ENCODE measurements at places on chromosomes 2 and 18.

DNA sequence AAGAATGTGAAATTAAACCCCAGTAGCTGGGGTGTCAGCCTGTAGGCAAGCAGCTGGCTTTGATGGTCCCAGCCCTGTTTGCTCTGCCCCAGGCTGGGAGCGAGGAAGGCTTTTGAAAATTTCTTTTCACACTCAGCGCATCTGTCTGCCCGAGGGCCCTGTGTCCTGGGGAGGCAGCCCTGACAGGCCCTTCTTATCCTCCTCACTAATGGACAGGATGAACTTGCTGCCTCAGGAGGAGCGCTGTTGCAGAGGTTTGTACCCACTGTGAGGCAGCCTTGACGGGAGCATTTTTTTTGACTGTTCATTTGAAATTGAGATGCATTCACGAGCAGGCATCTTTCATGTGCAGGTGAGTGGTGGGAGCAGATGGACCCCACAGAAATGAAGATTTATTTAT lies 62.4 kb downstream of the SERPINB8 start:
- no peak for DNase-seq

DNA sequence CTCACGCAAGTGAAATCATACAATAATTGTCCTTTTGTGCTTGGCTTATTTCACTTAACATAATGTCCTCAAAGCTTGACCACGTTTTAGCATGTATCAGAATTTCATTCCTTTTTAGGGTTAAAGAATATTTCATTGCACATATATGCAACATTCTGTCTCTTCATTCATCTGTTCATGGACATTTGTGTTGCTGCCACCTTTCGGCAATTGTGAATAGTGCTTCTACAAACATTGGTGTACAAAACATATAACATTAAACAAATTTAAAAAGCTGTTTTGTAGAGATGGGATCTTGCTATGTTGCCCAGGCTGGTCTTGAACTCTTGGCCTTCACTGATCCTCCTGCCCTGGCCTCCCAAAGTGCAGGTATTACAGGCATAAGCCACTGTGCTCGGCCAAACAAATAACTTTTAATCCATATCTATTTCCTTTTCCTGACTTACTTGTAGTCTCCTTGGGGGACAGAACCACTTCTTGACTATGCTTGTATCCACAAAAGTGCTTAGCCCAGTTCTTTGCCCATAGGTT lies 209.3 kb downstream of the SLC4A3 start:
- DNase-seq, result no peak

DNA sequence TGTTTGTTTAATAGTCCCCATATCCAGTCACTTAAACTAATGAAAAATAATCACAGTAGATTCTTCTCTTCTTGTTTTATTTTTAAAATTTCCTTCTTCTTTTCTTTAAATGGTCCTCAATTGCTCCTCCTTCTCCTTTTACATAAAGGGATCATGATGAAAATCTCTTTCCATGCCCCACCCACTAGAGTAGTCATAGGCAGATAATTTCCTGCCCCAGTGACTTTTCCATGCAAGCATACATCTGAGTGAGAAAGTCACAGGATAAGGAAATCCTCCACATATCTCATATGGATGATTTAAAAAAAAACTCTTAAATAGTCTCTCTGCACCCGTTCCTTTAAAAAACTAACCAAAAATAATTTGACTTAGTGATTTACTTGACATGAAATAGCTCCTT lies 552.3 kb upstream of the SETBP1 start:
- no peak for DNase-seq

- no peak for DNase-seq
Observed at GRCh38 chr2:136718273-136718672, 47.1 kb upstream of the THSD7B start.

DNA sequence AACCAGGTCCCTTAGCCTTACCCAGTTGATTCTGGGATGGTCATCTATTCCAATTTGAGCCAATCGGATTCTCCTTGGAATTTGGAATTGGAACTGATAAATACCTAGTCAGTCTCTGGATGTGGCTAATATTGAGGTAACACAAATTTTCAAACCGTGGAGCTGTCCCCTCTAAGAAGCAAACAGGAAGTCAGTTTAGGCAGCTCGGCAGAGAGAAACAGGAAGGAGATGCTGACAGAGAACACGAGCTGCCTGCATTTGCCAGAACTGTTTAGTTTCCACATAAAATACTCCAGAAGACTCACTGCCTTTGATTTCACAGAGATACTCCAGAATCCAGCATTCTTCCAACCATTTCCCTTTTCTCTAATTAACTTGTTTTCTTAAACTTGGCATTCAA lies 1024.9 kb downstream of the BCL11A start:
- DNase-seq, result no peak

- no peak for DNase-seq
Observed at GRCh38 chr2:31428001-31428418, 13.5 kb upstream of the XDH start.

- DNase-seq, result no peak
Observed at GRCh38 chr2:145283131-145283530, 763.2 kb upstream of the ZEB2 start.

DNA sequence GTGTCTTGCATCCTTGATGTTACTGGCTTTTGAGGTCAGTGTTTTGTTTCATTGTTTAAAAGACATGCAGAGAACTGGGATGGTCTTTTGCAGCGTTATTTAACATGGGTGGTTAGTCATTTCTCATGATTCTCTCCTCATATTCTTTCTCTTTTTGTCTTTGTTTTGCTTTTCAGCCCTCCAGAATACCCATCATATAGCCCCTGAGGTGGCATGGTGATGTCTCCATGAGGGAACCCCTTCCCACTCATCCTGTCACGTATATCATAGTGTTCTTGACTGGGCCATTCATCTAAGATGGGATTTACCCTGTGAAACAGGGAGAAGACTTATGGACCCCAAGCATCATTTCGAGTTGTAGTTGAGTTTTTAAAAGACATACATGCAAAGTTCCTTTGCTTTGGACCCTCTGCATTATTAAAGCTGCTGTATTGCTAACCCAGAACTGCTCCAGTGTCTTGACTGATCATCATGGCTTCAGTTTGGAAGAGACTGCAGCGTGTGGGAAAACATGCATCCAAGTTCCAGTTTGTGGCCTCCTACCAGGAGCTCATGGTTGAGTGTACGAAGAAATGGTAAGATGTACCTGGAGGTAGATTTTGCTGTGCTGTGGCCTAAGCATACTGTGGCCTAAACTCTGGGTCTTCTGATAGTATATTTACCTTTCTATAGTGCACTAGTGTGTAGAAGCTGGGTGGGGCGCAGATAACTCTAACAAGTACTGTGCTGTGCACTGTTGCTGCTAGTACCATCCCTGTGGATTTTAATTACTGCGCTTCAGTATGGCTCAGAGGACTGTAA lies 1.4 kb downstream of the EHBP1 start:
- DNase-seq, result no peak

GRCh38 chr18:6737833-6738232 lies 8.3 kb downstream of the ARHGAP28 start:
- no peak for DNase-seq

- no peak for DNase-seq
Observed at GRCh38 chr2:207184348-207184747, 18.6 kb upstream of the KLF7 start.

DNA sequence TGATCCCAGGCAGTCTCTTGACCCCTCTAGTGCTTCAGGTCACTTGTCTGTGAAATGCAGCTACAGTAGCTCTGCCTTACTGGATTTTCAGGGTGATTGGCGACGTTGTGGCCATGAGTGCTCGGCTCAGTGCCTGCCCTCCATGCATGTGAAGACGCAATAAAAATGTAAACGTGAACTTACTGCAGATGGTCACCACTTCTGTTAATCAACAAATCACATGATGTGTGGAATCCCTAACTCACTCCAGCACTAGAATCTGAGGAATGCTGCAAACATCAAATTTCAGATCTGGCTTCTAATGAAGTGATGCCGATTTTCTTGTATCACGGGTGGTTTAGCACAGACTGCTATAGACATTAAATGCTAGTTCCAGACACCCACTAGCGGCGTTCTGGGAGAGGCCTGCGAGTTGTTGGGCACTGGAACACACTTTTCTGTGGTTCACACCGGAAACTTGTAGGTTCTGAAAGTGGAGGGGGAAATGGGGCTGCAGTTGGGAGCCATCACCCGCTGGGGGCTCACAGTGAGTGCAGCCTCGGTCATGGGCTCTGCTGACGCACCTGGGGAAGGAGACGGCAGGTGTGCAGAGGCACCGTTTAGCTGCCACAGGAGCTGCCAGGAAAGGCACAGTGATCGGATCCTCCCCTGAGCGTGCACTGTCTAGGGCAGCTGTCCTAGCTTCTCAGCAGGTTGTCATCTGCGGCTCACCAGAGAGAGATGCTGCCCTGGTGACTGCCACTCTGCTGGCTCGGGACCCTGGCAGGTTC lies 6.5 kb downstream of the CNDP1 start:
- DNase-seq, result no peak

GRCh38 chr2:105977212-105977611 lies 216.9 kb downstream of the UXS1 start:
- DNase-seq, result peak; percentile 40

DNA sequence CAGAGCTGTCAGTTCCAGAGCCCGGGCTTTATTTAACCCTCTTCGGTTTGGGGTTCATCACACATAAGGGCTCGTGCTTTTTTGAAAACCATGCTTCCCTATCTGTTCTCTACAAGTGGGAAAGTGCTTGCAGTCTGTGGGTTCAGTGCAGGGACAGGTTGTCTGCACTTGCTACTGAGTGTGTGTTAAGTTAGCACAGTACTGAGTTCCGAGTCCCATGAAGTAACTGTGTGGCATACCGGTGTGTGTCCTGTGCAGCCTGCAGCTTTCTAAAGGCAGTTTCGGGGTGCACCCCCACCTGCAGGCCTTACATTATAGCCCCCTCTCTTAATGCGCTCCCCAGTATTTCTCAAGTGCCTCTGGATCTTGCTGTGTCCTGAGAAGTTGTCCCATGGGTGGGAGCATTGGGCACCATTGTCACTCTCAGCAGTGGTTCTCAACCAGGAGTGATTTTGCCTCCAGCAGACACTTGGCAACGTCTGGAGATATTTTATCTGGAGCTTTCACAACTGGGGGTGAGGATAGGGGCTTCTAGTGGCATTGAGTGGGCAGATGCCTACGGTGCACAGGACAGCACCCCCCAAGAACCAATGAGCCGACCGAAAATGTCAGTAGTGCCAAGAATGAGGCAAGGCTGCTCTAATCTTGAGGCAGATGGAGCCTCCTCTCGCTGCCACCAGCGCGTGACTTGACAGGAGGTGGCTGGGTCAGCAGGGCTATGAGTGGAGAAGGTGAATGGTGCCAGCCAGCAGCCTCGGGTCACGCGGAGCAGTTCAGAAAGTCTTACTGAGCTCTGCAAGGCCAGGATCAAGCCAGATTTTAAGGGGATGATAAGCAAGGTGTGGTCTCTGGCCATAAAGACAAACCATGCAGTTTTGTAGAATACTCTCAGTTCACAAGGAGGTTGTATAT lies 152.2 kb downstream of the SMAD7 start:
- no peak for DNase-seq

- DNase-seq, result no peak
Observed at GRCh38 chr2:28633204-28633603, 118.4 kb upstream of the PPP1CB start.

DNA sequence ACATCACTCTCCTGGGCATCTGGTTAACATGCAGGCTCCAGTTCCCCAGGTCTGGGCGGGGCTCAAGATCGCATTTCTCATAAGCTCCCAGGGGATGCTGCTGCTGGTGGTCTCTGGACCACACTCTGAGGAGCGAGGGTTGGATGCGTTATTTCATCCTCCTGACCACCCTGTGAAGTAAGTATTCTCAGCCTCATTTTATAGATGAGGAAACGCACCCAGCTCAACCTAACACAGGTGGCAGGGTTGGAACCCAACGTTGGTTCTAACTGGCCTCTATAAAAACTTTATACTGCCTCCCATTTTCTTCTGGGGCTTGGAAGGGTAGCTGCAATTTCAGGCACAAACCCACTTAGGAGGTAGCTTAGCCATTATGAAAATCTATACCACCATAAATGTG lies 120.5 kb downstream of the FAM210A start:
- no peak for DNase-seq

GRCh38 chr2:42922790-42923579 lies 130.6 kb upstream of the HAAO start:
- no peak for DNase-seq

DNA sequence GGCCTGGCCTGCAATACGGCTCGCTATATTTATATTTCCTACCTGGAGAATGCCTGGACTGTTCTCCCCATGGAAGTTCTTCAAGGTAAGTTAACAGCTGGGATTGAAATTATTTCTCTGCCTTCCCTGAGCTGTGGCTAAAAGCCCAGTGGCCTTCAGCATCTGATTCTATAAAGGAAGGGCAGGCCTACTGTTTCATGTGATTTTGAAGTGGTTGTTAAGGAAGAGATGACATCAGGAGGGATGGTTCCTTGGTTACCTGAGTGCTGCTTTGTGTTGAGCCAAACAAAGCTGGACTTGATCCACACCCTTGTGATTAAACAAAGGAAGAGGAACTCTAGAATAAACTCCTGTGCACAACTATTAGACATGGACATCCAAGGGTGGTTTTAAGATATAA lies 61.6 kb downstream of the MFSD6 start:
- no peak for DNase-seq

DNA sequence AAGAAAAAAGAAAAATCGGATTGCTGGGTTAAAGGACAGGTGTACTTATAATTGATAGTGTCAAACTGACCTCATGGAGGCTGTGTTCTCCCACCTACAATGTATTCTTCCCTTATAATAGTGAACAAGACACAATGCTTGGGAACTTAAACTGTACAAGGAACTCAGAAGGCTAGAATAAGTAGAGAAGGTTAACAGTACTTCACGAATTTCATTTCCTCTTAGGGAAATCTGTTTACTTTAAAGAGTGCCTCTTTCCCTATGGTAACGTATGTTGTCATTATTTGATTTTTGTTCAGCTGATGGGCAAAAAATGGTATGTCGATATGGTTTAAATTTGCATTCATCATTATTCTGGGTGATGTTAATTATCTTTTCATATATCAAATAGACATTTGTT lies 9.2 kb upstream of the HK2 start:
- no peak for DNase-seq

DNA sequence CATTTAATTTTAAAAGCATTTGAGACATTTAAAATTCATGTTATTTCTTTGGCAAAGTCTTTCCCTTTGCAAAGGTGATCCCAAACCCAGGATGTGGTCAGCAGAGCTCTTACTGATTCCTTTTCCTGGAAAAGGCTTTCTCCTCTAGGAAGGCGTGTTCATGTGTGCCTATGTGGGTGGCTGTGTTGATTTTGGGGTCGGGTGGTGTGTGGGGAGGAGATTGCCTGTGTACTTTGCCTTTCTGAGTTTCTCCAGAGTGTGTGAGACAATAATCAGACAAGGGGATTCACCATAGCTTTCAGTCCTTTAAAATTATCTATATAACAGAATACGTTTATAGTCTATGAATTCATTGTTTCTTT lies 173.2 kb downstream of the SOCS6 start:
- no peak for DNase-seq

- no peak for DNase-seq
Observed at GRCh38 chr2:142936629-142937028, 59.2 kb downstream of the KYNU start.

- DNase-seq, result no peak
Observed at GRCh38 chr2:16090650-16091575, 150.6 kb downstream of the MYCN start.

GRCh38 chr2:3184167-3184566 lies 193.5 kb downstream of the EIPR1 start:
- no peak for DNase-seq

GRCh38 chr18:657311-658000 lies at the start of gene TYMS:
Gene TYMS, plus strand, starts transcription at chr18:657653. Its CDS starts 90 bp downstream, at chr18:657743.
- peak; percentile 33 for DNase-seq

All from CD4-positive, alpha-beta T cell treated with Interleukin-17A for 4 hours (primary cell).